ENCODE measurements at places on chromosomes 11 and 22.

DNA sequence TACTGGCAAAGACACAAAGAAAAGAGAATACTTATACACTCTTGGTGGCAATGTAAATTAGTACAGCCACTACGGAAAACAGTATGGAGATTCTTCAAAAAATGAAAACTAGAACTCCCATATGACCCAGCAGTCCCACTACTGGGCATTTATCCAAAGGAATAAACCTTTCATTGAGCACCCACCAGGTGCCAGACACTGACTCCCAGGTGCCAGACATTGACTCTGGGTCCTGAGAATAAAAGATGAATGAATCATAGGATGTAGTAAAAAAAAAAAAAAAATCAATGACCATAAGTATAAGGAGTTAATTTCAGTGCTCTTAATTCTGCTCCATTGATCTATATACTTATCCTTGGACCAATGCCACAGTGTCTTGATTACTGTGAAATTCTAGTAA, 28.2 kb downstream of the HEPHL1 start:
- no peak for DNase-seq

DNA sequence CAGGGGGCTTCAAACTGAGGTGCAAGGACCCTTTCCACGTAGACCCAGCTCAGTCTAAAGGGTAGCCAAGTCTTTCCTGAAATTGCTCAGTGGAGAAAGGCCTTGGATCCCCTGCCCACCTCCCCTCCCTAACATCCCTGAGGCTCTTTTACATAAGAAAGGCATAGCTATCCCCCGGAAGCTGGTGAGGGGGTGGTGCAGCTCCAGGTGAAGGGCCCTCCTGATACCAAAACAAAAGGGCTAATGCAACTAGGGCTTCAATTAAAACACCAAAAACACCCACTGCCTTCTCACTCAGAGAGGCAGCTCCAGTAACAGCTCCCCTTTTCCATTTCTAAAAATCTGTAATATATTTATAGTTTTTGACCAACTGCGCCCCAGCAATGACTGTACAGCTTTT, 5.8 kb downstream of the SHANK2 start:
- peak; percentile 68 for DNase-seq

DNA sequence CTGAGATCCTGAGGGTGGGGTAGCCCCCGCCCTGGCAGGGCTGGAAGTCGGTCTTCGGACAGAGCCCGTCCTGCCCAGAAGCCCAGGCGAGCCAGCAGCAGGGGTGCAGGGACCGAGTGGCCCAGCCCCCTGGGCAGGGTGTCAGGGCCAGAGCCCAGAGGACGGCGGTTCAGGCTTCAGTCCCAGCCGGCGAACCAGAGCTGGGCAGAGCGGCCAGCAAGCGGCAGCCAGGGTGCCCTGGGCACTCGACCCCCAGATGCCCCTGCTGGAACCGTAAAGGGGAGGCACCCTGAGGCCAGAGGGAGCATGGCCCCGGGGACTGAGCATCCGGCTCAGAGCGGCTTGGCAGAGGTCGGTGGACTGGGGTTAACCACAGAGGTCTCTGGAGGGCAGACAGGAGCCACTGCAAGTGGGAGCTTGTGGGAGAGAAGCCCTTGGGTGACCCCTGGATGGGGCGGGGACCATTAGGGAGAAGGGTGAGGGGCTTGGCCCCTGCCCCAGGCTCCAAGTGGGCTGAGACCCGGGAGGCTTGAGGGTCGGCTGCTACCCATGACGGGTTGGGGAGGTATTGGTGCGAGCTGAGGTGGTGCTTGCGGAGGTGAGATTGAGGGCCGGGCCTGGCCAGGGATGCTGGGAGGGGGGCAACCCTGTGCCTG, 15.9 kb downstream of the LSP1 start:
- DNase-seq, result no peak

GRCh38 chr11:19275496-19275895, 34.8 kb upstream of the E2F8 start:
- DNase-seq, result no peak

DNA sequence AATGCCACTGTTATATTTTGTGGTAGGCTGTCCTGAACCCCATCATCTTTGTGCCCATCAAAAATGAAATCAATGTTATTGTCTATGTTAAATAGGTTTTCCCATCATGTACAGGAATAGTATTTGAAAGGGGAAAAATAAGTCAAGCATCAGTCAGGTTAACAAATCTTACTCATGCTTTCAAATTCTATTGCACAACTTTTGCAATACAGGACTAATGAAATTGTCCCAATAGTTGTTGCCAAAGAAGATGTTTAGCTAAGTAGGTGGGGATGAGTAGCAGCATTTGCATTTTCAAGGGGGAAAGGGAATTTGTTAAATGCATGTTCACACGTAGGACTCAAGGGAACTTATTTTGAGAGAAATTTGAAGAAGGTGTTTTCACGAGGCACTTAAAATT, 962.1 kb downstream of the JRKL start:
- DNase-seq, result no peak

- DNase-seq, result peak; percentile 96
Measured at GRCh38 chr22:50326956-50327710, at the start of gene DENND6B. DENND6B (minus strand) TSS chr22:50327012; CDS start chr22:50326988, 24 bp downstream.

DNA sequence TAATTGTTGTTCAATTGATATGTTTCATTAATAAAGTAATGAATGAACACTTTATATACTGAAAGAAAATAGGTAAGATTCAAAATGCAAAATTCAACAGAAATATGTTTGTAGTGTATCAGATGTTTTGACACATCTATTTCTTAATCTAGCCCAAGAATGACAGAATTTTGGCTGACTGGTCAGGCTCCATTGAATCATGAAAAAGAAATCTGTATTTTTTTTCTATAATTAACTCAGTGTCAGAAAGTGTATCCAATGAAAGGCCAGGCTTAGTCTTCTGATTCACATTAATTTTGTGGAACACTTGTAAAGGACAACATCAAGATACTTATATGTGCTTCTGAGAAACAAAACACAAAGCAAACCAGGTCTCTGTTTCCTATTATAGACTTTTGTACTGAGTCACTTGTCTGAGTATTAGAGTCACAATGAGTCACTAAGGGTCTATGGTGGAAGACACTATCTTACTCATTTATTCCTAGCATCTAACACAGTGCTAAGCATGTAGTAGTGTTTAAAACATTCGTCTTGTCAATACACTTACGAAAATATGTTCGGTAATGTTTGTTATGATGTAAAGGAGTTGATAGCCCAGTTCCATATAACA, 297.7 kb upstream of the CCDC90B start:
- no peak for DNase-seq
